ENCODE measurements at places on chromosomes 16 and 17. TPM values are rescaled to one million over a fixed set of nuclear protein-coding genes. Genes with fewer than 3 reads are reported as not detected.

DNA sequence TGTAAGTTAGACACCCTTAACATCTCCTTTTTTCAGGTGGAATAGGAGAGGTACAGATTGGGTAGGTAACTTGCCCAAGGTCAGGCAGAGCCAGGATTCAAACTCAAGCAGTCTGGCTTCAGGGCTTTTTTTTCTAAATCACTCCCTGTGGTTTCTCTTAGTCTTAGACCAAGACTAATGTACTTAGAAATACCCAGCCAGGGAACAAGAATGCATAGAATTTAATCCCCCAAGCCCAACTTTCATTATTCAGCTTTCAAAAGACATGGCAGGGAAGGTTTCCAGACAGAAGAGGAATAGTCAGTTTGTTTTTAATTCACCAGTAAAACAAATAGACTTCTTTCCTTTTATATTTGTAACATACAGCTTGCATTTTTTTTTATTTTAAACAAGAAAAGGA lies 305.2 kb upstream of the RBFOX1 start:
- H3K36me3 ChIP-seq, result no peaks in the 10 kb centered on the region
- H3K27ac ChIP-seq, result no peak overlapping the region
- H3K4me1 ChIP-seq, result no peaks in the 10 kb centered on the region
- DNase-seq, result no peak
- H3K4me3 ChIP-seq, result no peak overlapping the region
- H3K27me3 ChIP-seq, result no peaks in the 10 kb centered on the region

DNA sequence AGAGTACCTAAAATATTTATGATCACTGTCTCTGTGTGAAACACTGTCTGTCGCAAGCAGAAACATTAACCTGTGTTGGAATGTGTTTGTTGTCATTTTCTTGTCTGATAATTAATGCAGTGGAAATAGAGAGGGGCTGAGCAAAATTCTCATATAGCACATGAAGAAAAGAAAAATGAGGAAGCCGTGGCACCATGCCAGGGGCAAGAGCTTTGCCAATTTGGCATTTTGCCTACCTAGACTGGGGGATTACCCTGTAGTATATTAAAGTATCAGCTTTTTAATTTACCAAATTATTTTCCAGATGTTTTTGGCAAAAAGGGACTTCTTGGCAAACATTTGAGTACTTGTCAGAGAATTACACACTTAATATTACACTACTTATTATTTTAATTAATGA lies 1326.6 kb upstream of the GOT2 start:
- H3K36me3 ChIP-seq, result no peaks in the 10 kb centered on the region
- H3K4me1 ChIP-seq, result no peaks in the 10 kb centered on the region
- H3K4me3 ChIP-seq, result no peak overlapping the region
- no peaks in the 10 kb centered on the region for H3K27me3 ChIP-seq
- H3K27ac ChIP-seq, result no peak overlapping the region

- H3K4me1 ChIP-seq, result peaks cover 15% of the 10 kb centered on the region
- H3K36me3 ChIP-seq, result no peaks in the 10 kb centered on the region
- H3K27ac ChIP-seq, result no peak overlapping the region
- no peak for DNase-seq
- no peak overlapping the region for H3K4me3 ChIP-seq
- no peaks in the 10 kb centered on the region for H3K27me3 ChIP-seq
These were observed 24.5 kb upstream of the DNAH17 start for GRCh38 chr17:78601577-78602190.

DNA sequence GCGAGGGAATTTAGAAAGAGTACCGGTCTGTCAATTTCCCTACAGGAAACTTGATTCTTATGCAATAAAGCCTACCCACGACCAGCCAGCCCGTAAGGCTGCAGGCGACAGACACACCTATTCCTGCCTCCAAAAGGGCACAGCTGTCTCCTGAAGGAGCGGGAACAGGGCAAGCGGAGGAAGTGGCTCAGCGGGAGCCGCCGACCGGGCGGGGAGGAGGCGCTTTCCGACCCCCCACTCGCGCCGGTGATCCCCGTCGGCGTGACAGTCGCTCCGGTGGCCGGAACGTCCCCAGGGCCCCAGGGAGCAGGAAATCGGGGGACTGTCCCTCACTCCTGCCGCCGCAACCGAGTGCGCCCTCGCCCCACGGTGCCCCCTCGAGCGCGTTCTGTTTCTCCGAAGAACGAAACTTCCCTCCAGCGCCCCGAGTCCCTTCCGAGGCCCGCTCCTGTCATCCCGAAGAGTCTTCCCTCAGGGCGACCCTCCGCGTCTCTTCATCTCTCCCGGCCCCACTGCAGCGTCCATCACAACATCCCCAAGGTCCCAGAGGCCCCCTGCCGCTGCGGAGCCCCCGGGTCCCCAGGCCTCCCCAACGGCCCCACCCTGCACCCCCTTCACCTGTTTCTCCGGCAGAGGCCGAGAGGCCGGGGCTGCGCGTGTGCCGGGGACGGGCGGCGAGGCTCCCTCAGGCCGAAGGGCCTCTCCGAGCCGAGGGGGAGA lies 421 bp downstream of the STAT3 start:
- no peaks in the 10 kb centered on the region for H3K27me3 ChIP-seq
- H3K4me3 ChIP-seq, result peak overlapping the region; percentile 91
- no peaks in the 10 kb centered on the region for H3K36me3 ChIP-seq
- peak; percentile 59 for DNase-seq

DNA sequence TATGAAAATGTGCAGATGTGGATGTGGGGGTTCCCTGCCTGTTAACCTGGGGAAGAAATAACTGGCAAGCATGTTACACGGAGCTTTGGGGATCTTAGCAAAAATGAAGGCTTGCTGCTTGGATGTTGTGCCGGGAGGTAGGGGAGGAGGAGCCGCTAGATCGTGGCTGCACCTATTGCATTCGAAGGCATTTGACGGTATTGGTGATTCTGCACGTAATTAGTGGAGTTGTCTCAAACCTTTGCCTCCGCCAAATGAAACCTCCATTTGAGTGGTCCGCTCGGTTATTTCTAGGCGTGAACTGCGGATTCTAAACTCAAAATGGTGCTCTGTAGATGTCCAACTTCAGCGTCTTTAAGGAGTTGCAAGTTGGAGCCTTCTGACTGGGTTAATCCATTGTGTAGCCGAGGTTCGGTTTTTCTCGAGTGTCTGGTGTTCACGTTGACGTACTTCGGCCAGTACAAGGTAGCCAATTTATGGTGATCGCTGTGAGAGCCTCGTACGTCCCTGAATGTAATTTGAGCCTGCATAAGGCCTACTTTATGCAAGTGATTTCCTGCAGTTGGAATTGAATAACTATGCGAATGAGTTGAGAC lies 1.5 kb downstream of the TNRC6C start:
- peaks cover 18% of the 10 kb centered on the region for H3K27me3 ChIP-seq
- no peaks in the 10 kb centered on the region for H3K36me3 ChIP-seq
- H3K27ac ChIP-seq, result no peak overlapping the region

The NEURL4 gene
- total RNA-seq, result 12.8 TPM

The AHSP gene
- total RNA-seq, result not detected

The CLEC19A gene
- total RNA-seq, result not detected

DNA sequence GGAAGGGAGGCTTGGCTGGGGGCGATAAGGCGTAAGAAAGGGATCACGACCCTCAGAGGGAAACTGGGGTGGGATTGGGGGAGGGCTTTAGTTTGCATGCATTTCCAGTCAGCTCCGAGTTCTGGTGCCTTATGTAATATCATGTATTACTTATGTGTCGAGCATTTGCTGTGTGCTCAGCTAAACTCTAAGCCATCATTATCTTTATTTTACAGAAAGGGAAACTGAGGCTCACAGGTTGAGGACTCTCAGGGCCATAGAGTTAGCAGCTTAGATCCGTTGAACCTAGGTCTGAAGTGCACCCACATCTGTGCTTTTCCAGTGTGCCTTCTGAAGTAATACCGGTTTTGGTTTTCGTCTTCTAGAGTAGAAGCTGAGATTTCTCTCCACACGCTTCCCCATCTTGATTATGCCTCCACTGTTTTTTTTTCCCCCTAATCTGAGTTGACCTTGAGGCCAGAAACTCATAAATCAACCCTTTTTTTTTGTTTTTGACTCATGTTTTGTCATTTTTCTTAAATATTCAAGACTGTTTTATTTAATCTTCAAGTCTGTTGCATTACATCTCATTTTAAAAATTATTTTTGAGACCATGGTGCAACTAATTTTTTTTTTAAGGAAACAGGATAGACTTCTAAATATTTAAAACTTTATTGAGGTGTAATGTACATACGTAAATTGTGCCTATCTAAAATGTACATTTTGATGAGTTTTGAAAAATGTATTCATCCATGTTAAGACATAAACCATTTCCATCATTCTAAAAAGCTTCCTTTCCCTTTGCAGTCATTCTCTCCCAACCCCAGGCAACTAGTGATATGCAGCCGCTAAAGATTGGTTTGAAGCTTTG lies 741 bp downstream of the CYB5B start:
- DNase-seq, result no peak
- H3K4me1 ChIP-seq, result peaks cover 5% of the 10 kb centered on the region
- H3K27ac ChIP-seq, result peak overlapping the region; percentile 48
- H3K27me3 ChIP-seq, result no peaks in the 10 kb centered on the region
- peaks cover 19% of the 10 kb centered on the region for H3K36me3 ChIP-seq

The CLTC gene
- total RNA-seq, result 343 TPM

DNA sequence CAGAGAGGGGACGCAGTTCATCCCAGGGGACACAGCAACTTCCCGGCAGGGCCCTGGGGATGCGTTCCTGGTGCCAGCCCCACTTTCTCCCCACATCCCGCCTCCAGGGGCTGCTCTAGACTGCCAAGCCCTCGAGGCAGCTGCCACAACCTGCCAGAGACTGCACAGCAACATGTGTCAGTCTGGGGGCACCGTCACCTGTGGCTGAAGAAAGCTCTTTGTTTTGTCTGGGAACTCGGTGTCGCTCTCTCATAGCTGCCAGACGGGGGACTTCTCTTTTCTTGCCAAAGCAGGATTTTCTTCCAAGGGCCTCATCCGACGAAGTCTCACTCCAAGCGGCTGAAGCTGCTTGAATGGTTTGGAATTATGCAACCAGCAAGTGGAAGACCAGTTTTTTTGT lies 43.7 kb downstream of the COTL1 start:
- H3K27ac ChIP-seq, result no peak overlapping the region
- H3K4me3 ChIP-seq, result no peak overlapping the region
- H3K36me3 ChIP-seq, result peaks cover 10% of the 10 kb centered on the region
- no peak for DNase-seq
- H3K4me1 ChIP-seq, result no peaks in the 10 kb centered on the region

The C16orf86 gene
- total RNA-seq, result 2.1 TPM

DNA sequence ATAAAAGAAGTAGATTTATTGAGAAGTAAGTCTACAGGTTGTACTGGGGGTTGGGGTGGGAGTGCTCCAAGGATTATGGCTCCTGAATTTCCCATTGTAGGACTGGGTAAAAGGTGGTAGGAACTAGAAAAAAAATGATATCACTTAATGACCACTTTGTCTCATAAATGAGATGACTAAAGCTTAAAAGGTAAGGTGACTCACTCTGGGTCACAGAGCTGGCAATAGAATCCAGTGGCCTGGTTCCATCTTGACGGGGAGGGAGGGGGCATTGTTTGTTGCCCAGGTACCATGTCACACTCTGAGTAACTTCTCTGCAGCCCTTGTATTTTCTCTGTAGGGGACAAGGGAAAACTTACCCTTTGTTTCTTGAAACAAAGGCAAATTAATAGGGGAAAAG lies 126.1 kb downstream of the PITPNC1 start:
- H3K36me3 ChIP-seq, result no peaks in the 10 kb centered on the region
- H3K27me3 ChIP-seq, result no peaks in the 10 kb centered on the region

The SETD1A gene
- total RNA-seq, result 2.3 TPM

- H3K36me3 ChIP-seq, result no peaks in the 10 kb centered on the region
- H3K4me1 ChIP-seq, result peaks cover 28% of the 10 kb centered on the region
- H3K4me3 ChIP-seq, result peak overlapping the region; percentile 90
- H3K27me3 ChIP-seq, result no peaks in the 10 kb centered on the region
- DNase-seq, result peak; percentile 70
These were observed 684 bp downstream of the YPEL2 start for GRCh38 chr17:59331929-59332748.
